ENCODE measurements at places on chromosomes 5 and 9. TPM values are rescaled to one million over a fixed set of nuclear protein-coding genes. Genes with fewer than 3 reads are reported as not detected.

SPATA31D4 gene
- not detected for polyA plus RNA-seq

LMNB1 gene
- polyA plus RNA-seq, result 2.0 TPM

MYMK gene
- not detected for polyA plus RNA-seq

C5orf63 gene
- polyA plus RNA-seq, result 3.4 TPM

PCDHB11 gene
- polyA plus RNA-seq, result not detected

ACOT12 gene
- not detected for polyA plus RNA-seq

FOXD4L5 gene
- not detected for polyA plus RNA-seq

ADAMTS2 gene
- polyA plus RNA-seq, result 0.07 TPM

KCNV2 gene
- not detected for polyA plus RNA-seq

PCDHGA5 gene
- not detected for polyA plus RNA-seq

QRFP gene
- not detected for polyA plus RNA-seq

CHSY3 gene
- not detected for polyA plus RNA-seq

SLC9A3 gene
- polyA plus RNA-seq, result 2.8 TPM

FBP2 gene
- polyA plus RNA-seq, result not detected

DTWD2 gene
- 2.0 TPM for polyA plus RNA-seq

LIFR gene
- not detected for polyA plus RNA-seq

ST8SIA4 gene
- polyA plus RNA-seq, result 10.7 TPM

RETREG1 gene
- 79.5 TPM for polyA plus RNA-seq

CDC23 gene
- 26.3 TPM for polyA plus RNA-seq

ABL1 gene
- polyA plus RNA-seq, result 3.2 TPM

CCNI2 gene
- polyA plus RNA-seq, result 3.1 TPM

SYK gene
- 0.08 TPM for polyA plus RNA-seq

PSAT1 gene
- polyA plus RNA-seq, result 12.2 TPM

PDE4D gene
- 13.5 TPM for polyA plus RNA-seq

OTP gene
- polyA plus RNA-seq, result not detected

CCL21 gene
- polyA plus RNA-seq, result not detected

NR4A3 gene
- 0.17 TPM for polyA plus RNA-seq

OBP2A gene
- polyA plus RNA-seq, result not detected

WNT8A gene
- polyA plus RNA-seq, result 0.22 TPM

PAPPA gene
- polyA plus RNA-seq, result not detected

SH3RF2 gene
- polyA plus RNA-seq, result not detected

RGS14 gene
- 62.3 TPM for polyA plus RNA-seq

OR1K1 gene
- polyA plus RNA-seq, result not detected

CKMT2 gene
- polyA plus RNA-seq, result not detected

MLANA gene
- not detected for polyA plus RNA-seq

STK32A gene
- not detected for polyA plus RNA-seq

CCL27 gene
- polyA plus RNA-seq, result not detected

C9orf153 gene
- not detected for polyA plus RNA-seq

C9 gene
- polyA plus RNA-seq, result not detected

FAM221B gene
- polyA plus RNA-seq, result not detected

TAS2R1 gene
- 0.14 TPM for polyA plus RNA-seq

PCA3 gene
- polyA plus RNA-seq, result not detected

SRD5A1 gene
- 11.2 TPM for polyA plus RNA-seq

DPYSL3 gene
- not detected for polyA plus RNA-seq

SNX18 gene
- polyA plus RNA-seq, result 2.8 TPM

FBP1 gene
- polyA plus RNA-seq, result 8.2 TPM

MED27 gene
- 57.7 TPM for polyA plus RNA-seq

GABRA1 gene
- polyA plus RNA-seq, result not detected

NR5A1 gene
- not detected for polyA plus RNA-seq

PCDHGA12 gene
- polyA plus RNA-seq, result not detected

KCNT1 gene
- polyA plus RNA-seq, result not detected

REEP2 gene
- 0.57 TPM for polyA plus RNA-seq

Data from CD4-positive, alpha-beta memory T cell (primary cell).